WTC11 (cell line): ENCODE measurements at places on chromosomes 7 and 10.
A peak's percentile ranks its signal among the peaks of the same experiment; 100 is the strongest.

- DNase-seq: no peak
Measured at GRCh38 chr10:11720260-11720741, 21.9 kb upstream of the ECHDC3 start.

DNA sequence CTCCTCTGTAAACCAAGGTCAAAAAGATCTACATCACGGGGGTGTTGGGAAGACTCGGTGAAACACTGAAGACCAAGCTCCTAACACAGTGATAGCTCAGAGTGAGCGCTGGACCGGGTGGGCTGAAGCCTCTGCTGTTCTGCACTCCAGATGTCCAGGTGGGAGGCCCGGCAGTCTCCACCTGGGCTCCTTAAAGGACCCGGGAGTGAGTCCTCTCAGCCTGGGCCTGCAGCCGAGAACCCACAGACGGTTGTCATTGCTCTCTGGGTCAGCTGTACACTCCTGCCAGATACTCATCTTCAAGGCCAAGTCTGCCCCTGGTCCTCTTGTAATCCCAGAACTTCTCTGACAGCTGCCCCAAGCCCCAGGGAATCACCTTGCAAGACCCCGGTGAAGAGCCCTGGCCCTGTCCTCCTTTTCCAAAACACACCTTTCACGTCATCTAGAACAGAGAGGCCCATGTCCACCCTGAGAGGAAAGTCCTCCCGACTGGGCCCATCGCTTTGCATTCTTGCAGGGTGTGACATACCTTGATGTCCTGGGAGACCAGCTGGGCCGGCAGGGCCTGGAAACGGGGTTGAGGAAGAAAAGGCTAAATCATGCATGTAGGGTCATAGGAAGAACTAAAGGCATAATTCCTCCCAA, 43.7 kb downstream of the COL17A1 start:
- DNase-seq: no peak

DNA sequence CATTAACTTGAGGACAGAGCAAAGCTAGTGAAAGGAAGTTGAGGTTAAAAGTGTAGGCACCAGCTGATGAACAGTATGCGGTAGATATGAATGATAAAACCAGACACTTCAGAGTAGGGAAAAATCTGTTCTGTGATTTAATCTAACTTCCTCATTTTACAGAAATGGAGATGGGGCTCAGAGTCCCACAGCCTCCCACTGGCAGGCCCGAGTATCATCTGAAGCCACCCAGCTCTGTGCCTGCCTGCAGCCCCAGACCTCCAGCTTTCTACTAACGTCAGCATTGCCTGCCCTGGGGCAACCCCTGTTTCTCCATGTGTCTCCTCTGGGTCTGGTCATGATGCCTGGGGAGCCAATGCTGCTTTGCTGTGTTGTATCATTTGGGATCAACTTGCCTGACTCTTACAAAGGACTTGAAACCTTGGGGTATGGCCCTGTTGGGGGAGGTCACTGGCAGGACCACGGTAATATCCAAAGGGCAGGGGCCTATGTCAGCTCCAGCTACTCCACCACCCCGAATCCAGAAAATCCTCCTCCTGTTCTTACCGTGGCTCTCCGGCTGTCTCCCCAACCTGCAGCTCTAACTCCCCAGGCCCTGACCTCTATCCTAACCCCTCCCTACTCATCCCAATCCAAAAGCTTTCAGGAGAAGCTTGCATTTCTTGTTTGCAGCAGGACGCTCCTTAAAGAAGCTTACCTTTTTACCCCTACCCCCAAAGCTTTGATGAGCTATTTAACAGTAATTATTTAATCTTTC, 56.2 kb upstream of the NPY start:
- DNase-seq: no peak

- DNase-seq: no peak
Measured at GRCh38 chr7:114047889-114048288, 129.1 kb upstream of the PPP1R3A start.

GRCh38 chr10:75751232-75751631, 319.8 kb downstream of the LRMDA start:
- DNase-seq: no peak

DNA sequence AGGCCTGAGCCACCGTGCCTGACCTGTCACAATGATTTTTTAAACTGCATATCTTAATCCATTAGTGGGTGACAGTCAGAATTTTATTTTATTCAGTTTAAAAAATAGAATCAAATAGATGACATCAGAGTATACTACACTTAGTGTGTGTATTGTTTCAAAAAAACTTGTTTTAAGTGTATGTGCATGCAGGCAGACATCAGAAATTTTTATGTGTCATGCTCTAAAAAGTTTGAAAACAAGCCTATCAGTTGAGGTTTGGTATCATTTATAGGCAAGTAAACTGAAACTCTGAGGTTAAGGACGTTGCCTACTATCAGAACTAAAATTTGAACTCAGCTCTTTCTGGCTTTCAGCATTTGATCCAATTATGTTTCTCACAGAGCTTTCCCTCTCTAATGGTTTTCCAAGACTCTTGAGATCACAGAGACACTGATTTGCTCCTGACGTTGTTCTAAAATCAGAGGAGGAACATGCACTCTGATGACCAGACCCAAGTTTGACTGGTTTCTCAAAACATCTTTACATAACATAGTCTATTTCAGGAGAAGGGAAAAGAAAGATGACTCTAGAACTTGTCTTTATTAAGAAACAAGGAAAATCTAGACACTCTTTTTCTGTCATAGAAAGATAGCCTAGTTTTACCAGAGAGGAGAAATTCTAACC, 188.6 kb downstream of the AUTS2 start:
- DNase-seq: no peak

GRCh38 chr10:43653746-43654145, 5.1 kb upstream of the ZNF32 start:
- no peak for DNase-seq

DNA sequence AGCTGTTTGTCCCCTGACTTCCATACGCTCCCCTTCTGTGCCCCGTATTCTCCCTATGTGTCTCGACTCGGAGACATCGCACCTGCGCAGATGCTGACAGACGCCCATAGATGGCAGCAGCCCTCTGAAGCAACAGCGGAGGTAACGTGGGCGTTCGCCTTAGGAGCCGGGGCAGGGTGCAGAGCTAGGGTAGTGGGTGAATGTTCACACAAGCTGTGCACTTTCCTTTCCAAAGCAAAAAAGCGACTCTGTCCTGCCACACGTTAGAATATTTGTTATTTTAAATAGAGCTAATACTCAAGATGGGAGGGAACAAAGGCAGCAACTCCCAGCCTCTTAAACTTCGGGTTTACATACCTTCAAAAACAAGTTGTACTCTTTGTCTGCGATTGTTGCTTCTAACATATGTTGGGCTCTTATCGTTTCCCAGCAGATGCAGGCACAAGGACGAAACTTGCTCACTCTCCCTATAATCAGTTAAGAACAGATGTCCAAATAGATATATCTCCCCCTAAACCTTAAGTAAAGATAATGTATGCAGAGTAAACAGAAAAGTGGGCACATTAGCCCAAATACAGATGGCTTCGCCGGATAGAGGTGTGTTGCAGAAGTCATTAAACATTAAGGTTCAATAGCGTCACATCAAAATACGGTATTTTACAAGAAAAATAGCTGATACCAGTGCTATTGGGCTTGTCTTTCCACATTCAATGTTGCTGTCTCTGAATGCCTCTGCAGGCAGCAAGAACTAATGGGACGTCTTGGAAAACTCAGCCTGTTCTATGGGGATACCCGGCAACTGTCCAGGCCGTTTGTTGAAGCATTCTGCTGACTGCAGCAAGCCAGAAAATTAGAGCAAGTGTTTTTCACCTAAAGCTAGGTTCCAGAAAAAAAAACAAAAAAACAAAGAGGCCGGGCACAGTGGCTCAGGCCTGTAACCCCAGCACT, 340.3 kb upstream of the PRKCQ start:
- peak; percentile 83 for DNase-seq

DNA sequence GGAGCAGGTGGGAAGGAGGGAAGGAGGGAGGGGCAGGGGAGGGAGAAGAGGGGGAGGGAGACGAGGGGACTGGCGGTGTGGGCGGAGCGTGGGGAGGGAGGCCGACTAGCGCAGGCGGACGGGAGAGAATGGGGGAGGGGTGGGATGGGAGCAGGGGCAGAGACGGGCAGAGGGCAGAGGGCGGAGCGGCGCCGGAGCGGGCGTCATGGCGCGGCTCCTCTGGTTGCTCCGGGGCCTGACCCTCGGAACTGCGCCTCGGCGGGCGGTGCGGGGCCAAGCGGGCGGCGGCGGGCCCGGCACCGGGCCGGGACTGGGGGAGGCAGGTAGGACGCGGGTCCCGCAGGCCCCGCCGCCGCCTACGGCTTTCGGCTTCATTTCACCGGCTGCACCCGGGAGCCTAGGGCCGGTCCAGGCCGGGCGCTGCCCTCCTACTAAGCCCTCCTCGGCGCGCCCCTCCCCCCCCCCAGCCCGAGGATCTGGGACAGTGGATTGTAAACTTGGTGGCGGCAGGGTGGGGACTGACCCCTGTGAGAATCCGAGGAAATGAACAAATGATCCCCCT, at the start of gene MSRB2:
TSS of gene MSRB2 (plus strand) at position 176 of the 562 bp plus-strand sequence. CDS start at position 206, 30 bp downstream.
- DNase-seq: peak; percentile 92

GRCh38 chr7:131354390-131354789, 26.7 kb downstream of the MKLN1 start:
- DNase-seq: no peak

- no peak for DNase-seq
Measured at GRCh38 chr7:41917-42565, 150.3 kb upstream of the FAM20C start.

GRCh38 chr7:125436220-125436619, 506.6 kb upstream of the POT1 start:
- DNase-seq: no peak

GRCh38 chr7:140416560-140416959, 12.7 kb downstream of the RAB19 start:
- DNase-seq: no peak

DNA sequence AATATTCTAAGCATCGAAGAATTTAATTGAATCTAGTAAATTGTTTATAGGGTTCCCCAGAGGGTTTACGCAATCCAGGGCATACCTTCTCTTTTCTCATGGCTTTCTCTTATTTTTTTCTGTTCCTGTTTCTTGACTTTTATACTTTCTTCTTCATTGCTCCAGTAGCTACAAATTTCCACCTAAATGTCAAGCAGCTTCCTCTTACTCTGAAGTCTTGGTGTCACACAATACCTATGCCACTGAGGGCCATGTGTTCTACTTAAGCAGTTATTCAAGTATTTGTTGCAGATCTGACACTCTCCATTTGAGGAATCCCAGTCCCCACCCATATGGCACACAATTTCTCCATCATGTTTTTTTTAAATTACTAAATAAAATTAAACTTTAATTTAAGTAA, 343.1 kb upstream of the MBL2 start:
- no peak for DNase-seq

DNA sequence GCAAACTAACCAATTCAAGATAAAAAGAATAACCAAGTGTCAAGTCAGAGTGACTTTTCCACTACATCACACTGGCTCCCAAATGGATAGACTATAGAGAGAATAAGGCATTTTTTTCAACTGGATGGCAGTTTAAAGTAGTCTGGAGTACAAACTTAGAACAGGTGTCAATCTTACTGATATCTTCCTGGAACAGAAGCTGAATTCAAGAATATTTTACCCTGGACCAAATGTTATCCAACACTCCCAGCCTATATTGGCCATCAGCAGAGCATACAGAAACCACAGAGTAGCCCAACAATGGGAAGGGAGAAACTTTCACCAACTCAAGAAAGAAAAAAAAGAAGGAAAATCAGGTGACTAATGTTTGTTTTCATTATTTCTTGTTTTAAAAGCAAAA, 11.5 kb downstream of the IDE start:
- DNase-seq: no peak

DNA sequence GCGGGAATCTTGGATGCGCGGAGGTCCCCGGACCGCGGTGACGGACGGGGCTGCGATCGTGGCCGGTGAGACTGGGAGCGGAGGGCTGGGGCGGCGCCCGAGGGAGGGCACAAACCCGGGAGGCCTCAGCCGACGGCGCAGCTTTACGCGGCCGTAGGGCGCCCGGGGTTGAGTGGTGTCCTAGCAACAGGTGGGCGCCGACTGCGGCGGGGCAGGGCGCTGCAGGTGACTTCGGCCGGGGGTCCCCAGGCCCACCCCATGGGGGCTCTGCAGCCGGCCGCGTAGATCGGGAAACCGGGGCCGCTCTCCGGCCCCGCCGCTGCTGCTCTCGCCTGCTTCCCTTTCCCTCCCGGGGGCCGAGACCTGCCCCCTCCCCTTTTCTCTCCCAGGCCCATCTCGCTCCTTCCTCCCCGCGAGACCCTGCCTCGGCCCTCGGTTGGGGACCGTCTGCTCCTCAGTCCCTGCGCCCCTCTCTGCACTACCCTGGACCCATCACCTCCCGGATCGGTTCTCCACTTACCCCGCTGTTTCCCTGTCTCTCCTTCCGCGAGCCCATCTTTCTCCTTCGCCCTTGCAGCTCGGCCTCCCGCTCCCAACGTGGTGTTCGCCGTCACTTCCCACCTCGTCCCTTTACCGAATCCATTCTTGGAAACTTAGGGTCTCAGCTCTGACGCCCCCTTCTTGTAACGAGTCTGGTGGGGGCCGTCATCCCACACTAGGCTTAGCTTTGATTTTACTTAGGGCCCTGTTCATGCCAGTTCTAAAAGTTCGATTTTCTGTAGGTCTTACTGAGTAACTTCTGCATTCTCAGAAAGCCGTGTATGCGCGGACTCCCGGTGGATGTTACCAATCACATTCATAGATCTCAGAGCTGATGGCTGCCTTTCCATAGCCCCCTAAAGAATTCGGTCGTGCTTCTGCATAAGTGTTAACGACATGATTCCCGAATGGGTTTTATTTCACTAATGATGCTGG, 18.5 kb upstream of the ACBD5 start:
- peak; percentile 54 for DNase-seq

GRCh38 chr10:11242443-11243387, 225.0 kb downstream of the CELF2 start:
- no peak for DNase-seq

DNA sequence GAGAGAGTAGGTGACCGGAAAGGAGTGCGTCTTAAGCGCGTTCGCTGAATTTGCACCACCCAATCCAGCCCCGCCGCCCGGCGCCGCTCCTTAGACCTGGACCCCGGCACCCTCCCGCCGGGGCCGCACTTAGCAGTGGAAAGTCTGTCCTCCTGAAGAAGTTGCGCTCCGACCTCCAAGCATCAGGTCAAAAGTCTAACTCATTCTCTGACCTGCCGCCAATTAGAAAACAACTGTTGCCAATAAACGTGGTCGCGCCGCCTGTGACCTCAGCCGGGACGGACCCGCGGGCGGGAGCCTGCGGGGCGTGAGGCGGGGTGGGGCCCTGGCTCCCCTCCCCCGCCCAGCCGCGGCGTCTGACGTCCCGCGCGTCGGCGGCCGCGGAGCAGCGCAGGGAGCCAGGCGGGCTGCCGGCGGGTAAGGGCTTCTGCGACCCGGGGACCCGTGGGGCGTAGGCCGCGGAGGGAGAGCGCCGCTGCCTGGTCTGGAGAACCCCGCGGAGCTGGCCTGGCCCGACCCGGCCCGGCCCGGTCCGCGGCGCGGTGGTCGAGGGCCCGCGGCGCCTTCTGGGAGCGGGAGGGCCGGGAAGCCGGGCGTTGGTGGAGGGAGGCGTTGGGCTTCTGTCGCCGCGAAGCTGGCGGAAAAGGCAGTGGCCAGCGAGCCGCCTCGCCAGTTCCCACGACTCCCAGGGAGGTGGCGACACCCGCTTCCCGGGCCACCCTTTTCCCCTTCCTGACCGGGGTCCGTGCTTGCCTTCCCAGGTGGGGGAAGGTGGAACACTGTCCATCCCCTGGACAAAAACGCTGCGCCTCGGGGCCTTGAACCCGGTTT, at the start of gene BCAP29:
TSS of gene BCAP29 (plus strand) at position 362 of the 831 bp plus-strand sequence. CDS start 527 bp downstream, outside the sequence.
- DNase-seq: peak; percentile 74
